ENCODE measurements at places on chromosomes 4 and X. TPM values are rescaled to one million over a fixed set of nuclear protein-coding genes. Genes with fewer than 3 reads are reported as not detected.

Gene DCAF12L1
- not detected for total RNA-seq

Gene ARHGAP36
- 0.19 TPM for total RNA-seq

GRCh38 chr4:182449186-182449929 lies 206.2 kb downstream of the TENM3 start:
- DNase-seq, result no peak

DNA sequence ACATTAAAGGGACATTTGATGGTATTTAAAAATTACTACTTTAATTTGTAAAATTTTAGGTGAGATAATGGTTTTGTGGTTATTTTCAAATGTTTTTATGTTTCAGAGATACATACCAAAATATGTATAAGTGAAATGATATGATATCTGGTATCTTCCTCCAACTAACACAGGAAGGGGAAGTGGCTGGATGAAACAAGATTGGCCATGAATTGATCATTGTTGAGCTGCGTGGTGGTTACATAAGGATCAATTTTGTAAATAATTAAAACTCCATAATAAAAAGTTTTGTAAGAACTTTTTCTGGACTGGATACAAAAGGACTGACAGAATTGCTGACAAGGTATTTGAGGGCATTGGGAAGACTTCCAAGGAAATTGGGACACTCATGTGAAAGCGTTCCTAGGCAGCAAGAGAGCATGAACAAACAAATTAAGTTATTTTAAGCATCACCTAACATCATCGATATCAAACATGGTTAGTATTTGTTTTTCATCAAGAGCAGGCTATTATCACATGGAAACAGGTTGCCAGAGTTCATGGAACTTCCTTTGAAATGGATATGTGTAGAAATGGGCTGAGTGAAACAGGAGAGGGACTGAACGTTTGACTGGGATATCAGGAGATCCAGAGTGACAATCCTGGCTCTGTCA lies 4.4 kb upstream of the PGM2 start:
- DNase-seq, result no peak

GRCh38 chr4:113901994-113902787 lies 77.3 kb downstream of the ARSJ start:
- peak; percentile 82 for DNase-seq

GRCh38 chr4:178955614-178956013 lies 1513.4 kb upstream of the AGA start:
- no peak for DNase-seq

DNA sequence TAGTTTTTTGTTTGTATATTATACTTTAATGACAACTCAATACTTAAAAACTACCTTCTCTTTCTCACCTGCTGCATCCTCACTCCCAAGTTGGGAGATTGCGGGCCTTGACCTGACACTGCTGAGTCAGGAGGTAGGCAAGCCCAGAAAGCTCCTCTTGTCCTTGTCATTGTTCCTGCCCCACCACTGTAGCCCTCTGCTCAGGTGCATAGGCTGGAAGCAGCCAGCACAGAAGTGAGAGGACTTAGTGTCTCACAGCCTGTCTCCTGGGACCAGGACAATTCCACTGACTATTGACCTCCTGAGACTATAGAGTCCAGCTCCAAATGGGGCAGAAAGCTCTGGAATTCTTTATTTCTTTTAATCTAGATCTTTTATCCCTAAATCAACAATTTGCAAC lies 123.5 kb upstream of the NDP start:
- no peak for DNase-seq

DNA sequence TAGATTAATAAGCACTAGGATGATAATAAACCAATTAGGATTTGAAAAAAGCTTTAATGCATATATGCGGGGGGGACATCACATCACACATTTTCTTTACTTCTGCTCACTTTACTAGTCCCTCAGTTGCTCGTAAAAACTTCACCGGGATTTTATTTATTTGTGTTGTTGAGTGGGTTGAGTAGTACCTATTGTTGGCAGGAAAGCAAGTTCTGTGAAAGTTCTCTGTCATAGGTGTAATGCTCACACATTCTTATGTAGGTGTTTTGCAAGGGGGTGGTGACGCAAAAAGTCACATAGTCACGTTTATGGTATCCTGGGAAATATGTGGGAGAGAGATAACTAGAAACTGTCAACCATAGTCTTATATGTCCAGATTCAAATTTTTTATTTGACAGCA lies 65.3 kb downstream of the PDLIM5 start:
- DNase-seq, result no peak

GRCh38 chr4:72376901-72377300 lies 192.1 kb downstream of the ADAMTS3 start:
- DNase-seq, result no peak

Data from mucosa of descending colon (tissue), 3 donors.